ENCODE measurements at places on chromosomes 7 and 10.
A peak's percentile ranks its signal among the peaks of the same experiment; 100 is the strongest.

- no peak for DNase-seq
Measured at GRCh38 chr10:12243864-12244620, 48.1 kb downstream of the CDC123 start.

- no peak for DNase-seq
Measured at GRCh38 chr7:103349805-103350204, 2.4 kb downstream of the PSMC2 start.

- DNase-seq: no peak
Measured at GRCh38 chr7:1781369-1781768, 111.3 kb downstream of the ELFN1 start.

DNA sequence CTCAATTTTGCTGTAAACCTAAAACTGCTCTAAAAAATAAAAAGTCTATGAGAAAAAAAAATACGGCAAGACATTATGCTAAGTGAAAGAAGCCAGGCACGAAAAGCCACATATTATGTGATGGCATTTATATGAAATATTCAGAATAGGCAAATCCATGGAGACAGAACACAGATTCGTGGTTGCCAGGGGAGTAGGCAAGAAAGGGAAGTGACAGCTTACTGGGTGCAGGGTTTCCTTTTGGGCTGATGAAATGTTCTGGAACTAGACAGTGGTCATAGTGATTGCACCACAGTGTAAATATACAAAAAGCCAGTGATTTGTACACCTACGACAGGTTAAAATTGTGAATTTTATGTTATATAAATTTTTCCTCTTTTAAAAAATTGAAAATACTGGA lies 41.3 kb upstream of the GLI3 start:
- no peak for DNase-seq

DNA sequence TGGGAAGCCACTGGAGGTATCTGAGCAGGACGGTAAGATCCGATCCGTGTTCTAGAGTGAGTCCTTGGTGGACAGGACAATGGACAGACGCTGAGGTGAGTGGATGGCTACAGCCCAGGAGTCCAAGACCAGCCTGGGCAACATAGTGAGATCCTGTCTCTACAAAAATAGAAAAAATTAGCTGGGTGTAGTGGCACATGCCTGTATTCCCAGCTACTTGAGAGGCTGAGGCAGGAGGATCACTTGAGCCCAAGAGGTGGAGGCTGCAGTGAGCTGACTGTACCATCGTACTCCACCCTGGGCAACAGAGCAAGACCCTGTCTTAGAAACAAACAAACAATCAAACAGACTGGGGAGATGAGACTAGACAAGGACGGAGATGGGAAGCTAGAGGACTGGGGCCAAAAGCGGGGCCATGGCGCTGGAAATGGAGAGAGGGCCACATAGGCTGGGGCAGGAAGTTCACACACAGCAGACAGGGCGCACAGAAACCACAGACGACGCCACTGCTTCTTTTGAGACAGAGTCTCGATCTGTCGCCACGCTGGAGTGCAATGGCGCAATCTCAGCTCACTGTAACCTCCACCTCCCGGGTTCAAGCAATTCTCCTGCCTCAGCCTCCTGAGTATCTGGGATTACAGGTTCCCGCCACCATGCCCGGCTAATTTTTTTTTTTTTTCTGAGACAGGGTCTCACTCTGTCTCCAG lies 24.7 kb downstream of the DAGLB start:
- DNase-seq: no peak

GRCh38 chr10:124351481-124352220 lies 67.1 kb downstream of the OAT start:
- DNase-seq: no peak

- DNase-seq: no peak
Measured at GRCh38 chr10:59085054-59085453, 91.4 kb upstream of the PHYHIPL start.

- no peak for DNase-seq
Measured at GRCh38 chr10:97531401-97531986, 32.8 kb downstream of the UBTD1 start.

- no peak for DNase-seq
Measured at GRCh38 chr7:97270280-97270679, 152.8 kb downstream of the SDHAF3 start.

DNA sequence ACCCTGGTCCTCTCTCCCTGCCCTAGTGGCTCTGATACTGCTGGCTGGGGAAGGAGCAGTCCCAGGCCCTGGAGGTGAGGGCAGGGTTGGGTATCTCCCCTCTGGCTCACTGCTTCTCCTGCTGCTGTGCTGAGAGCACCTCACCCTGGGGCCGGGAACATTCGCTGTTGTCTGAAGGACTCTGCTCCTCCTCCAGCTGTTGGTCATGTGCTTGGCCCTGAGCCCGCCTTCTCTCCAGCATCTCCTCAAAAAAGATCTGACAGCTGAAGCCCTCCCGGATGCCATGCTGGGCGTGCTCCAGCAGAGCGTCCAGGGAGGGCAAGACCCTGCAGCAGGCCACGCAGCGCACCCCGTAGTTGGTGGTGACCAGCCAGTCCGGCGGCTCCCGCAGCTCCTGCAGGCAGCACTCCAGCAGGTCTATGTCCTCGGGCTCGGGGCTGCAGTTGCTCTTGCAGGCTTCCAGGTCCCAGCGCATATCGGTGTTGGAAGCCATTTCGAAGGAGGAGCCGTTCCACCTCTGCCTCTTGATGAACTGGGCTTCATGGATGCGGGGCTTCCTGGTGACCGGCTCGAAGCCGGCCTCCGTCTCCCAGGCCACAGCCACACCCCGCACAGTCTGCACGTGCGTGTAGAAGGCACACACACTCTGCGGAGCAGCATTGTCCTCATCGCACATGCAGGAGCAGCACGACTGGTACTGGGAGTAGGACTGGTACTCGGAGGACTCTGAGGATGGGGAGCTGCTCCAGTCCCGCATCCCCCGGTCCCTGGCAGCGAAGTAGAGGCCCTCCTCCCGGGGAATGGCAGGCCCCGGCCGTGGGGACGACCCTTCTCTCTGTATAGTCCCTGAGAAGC lies 2.1 kb downstream of the FAM170B start:
- no peak for DNase-seq

GRCh38 chr10:3770611-3771110 lies 14.3 kb downstream of the KLF6 start:
- DNase-seq: no peak

- DNase-seq: no peak
Measured at GRCh38 chr10:102421507-102421756, 796 bp downstream of the FBXL15 start.

- no peak for DNase-seq
Measured at GRCh38 chr10:75294518-75294865, 58.7 kb upstream of the COMTD1 start.

DNA sequence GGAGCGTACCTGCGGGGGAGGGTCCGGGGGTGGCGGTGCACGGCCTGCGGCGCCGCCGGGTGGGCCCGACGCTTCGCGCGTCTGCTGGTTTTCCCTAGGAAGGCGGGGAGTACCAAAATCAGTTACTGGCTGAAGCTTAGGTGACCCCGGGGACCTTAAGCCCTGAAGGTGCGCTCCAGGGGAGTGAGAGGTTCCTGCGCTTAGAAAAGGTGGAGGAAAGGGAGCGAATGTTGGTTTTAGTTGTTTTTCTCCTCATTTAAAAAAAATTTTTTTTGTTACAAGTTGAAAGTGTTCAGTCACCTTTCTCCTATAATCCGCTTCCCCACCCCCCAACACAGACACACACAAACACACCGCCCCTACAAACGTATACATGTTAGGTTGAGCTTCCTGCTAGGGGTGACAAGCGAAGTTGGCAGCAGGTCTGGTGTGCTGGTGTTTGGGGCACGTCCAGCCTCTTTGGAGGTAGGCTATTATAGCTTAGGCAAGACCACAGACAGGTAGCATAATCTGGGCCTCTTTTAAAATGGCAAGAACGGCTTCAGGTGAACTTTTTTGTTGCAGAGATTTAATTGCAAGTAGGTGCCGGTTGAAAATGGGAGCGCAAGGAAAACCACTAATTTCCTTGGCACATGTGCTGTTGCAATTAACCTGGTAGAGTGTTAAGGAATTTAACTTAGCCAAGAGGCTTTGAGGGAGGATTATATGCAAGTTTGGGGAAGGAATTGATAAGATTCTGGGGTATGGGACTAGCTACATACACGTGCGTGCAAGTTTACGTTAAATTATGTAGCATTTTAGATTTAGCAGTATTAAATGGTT lies 945 bp downstream of the ADD3 start:
- DNase-seq: peak; percentile 18

GRCh38 chr7:130734815-130735716 lies 1.1 kb upstream of the KLF14 start:
- DNase-seq: no peak

- no peak for DNase-seq
Measured at GRCh38 chr10:69650589-69651261, 20.7 kb downstream of the FAM241B start.

GRCh38 chr7:156480671-156481070 lies 159.9 kb upstream of the RNF32 start:
- DNase-seq: no peak

GRCh38 chr10:4693967-4694366 lies 132.0 kb upstream of the AKR1E2 start:
- DNase-seq: no peak

DNA sequence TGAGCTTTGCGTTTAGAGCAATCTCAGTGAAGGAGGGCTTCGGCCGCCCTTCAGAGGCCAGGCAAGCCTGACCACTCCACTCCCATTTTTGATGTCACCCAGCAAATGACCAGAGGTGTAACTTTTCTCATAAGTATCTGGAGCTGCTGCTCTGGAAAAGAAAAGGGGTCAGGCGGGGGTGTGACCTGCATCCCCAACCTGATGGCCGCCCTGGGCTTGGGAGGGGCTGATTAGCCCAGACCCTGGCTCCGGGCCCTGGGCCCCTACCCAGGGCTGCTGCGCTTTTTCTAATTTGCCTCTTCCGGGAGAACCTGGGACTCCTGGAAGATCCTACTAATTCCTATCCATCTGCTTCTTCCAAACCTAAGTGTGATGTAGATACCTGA lies 9.6 kb upstream of the EBF3 start:
- no peak for DNase-seq

- DNase-seq: no peak
Measured at GRCh38 chr10:100359529-100360150, 12.6 kb downstream of the SCD start.

GRCh38 chr10:51367127-51367526 lies 292.8 kb downstream of the PRKG1 start:
- no peak for DNase-seq

- no peak for DNase-seq
Measured at GRCh38 chr10:98858525-98858924, 377.1 kb downstream of the HPSE2 start.

DNA sequence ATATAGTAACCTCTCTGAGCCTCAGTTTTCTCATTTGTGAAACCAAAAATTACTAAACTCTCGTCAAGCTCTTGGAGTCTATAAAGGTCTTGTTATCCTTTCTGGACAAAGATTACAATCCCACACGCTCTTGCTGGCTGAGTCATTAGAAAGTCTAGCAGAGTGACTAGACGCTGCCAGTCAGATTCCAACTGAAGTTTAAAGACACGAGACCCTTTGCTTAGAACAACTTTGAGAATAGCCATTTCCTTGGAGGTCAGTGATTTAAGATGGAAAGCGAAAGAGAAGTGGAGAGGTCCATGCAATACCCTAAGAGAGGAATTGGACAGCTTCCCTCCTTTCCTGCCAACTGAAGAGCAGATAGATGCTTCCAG lies 119.5 kb downstream of the APBB1IP start:
- DNase-seq: no peak

DNA sequence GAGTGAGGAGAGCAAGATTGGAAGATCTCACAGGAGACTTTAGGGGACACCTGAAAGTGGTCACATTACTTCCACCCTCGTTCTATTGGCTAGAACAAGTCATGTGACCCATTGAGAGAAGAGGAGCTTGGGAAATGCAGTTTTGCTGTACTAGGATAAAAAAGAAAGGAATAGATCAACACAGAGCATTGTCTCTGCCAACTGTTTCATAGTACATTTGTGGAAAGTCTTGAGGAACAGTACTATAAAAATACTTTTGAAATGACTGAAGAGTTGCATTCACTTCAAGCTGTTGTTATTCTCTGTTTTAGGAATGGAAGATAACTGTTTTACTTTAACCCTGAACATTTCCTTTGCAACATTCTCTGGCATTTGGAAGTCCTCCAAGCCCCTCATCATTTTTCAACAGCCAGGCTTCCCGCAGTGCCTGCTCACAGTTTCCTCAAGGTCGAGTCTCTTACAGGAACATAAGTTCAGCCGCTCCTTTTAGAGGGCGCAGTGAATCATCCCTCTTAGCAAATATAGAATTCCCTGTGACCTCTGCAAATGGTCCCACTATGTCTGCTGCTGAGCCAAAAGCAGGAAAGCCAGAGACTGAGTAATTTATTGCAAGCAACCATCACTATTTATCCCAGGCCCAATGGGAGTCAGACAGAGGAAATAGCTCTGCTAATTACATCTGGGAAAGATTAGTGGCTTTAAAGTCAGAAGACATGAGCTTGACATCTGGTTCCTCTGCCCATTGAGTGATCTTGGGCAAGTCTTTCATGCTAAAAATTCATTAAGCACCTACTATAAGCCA lies 40.7 kb downstream of the MRPL32 start:
- no peak for DNase-seq

DNA sequence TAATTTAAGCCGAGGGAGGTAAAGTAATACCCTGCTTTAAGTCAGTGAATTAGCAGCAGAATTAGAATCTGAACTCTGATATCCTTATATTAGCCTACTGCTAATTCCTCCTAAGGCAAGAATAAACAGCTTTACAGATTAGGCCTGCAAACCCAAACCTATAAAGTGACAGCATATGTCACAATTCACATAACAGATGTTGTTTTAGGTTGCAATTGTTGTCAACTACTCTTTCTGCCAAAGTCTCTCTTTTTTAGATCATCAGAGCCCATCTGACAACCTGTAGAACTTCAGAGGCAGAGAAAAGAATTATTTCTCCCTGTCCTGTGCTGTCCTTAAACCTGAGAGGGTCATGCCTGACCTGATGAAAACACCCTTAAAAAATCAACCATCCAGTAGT lies 167.2 kb downstream of the PRKG1 start:
- no peak for DNase-seq

GRCh38 chr10:123039632-123039930 lies 30.8 kb downstream of the ACADSB start:
- DNase-seq: no peak

DNA sequence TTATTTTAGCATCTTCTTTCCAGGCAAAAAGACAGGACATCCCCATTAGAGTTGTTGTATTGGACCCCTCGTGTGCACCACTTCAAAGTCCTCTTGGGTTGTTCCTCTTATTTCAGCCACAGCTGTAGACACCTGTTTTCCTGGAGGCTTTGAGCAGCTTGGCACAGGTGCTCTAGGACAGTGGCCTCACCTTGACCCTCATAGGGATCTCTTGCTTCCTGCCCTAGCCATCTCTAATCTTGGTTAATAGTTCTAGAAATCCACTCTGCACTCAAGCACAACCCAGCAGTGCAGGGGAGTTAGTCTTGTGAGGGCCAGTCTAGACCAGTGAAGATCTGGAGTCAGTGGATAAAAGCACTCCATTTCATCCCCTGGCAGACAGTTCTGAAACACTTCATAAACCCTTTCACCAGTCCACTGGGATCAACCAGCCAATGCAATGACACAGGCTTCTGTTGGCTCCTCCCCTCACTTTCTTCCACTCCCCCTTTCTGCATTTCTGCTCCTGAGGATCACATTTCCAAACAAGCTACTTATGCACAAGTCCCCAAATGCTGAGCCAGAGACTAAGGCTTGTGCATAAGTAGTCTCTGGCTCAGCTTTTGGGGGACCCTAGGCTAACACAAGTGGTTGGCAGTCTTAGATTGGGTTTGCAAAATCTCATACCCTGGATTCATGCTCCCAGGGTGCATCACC lies 131.5 kb upstream of the LAMB4 start:
- no peak for DNase-seq

GRCh38 chr7:136348542-136349192 lies 371.5 kb upstream of the MTPN start:
- no peak for DNase-seq
